ENCODE measurements at places on chromosomes 12 and 14.

GRCh38 chr12:30965613-30965985, 39.1 kb downstream of the TSPAN11 start:
- peak; percentile 63 for DNase-seq

DNA sequence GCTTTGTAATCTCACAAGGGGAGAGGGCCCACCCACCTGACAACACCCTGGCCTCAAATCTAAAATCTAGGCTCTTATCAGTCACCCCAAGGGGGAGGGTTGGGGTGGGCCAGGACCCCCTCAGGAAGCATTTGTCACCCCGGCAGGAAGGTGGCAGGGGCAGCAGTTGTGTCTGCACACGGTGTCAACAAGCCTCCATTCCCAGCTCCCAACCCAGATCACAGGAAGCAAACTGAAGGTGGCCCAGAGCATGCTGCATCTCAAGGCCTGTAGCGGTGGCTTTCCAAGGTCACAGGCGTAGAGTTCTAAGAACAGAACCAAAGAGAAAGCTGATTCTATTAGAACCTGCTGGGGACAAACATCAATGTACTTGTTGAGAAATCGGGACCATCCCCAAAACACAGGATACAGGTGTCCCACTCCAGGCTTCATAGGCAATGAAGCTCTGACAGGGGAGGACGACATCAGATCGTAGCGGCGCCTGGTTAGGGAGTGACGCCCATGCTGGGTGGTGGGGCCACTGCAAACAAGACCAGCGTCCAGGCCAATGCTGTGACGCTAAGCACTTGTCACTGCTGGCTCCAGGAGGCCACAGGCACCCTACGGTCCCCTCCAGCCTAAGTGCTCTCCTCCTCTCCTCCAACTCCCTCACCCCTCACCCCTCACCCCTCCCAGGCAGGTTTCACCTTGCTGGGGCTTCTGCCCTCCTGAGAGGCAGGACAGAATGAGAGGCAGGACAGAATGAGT, 52.9 kb downstream of the CCDC88C start:
- no peak for DNase-seq

- DNase-seq: no peak
Observed at GRCh38 chr12:7793211-7793610, 4.0 kb downstream of the NANOG start.

GRCh38 chr12:118212606-118213005, 76.7 kb downstream of the PEBP1 start:
- DNase-seq: no peak

DNA sequence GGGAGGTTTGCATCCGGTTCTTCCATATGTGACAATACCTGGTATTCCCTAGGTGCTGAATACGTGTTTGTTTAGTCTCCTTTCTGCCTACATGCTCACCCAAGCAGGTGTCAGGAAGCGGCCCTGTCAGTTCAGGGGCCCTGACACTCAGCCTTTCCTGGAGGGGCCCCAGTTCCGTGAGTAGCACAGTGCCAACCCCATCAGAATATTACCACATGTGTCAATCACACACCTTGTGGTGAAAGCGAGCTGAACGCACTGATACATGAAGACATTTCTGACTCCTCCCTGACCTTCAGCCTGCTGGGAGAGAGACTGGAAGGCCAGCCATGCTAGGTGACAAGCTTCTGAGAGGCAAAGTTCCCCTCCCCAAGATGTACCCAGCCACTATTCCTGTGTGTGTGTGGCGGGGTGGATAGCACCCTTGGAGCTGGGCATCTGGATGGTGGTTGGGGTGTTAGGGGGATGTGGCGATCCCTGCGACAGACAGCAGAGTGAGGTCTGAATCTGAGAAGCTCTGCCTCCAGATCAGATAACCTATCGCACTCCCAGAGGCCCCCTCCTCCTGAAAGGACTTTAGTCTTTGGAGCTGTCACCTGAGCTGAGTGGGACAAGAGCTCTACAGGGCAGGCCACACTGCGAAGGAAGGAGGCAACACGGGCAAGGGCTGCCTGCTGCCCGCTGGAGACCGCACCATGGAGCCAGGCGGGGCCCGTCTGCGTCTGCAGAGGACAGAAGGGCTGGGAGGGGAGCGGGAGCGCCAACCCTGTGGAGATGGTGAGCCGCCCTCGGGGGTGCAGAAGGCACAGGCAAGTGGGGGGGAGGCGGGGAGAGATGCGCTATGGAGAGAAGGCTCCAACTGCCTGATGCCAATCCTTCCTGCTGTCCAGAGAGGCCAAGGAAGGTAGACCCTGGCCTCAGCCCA, at the start of gene SOAT2:
Gene SOAT2, plus strand, starts transcription at position 604 of the 925 bp plus-strand sequence. Its CDS starts 92 bp downstream, at position 696.
- no peak for DNase-seq

DNA sequence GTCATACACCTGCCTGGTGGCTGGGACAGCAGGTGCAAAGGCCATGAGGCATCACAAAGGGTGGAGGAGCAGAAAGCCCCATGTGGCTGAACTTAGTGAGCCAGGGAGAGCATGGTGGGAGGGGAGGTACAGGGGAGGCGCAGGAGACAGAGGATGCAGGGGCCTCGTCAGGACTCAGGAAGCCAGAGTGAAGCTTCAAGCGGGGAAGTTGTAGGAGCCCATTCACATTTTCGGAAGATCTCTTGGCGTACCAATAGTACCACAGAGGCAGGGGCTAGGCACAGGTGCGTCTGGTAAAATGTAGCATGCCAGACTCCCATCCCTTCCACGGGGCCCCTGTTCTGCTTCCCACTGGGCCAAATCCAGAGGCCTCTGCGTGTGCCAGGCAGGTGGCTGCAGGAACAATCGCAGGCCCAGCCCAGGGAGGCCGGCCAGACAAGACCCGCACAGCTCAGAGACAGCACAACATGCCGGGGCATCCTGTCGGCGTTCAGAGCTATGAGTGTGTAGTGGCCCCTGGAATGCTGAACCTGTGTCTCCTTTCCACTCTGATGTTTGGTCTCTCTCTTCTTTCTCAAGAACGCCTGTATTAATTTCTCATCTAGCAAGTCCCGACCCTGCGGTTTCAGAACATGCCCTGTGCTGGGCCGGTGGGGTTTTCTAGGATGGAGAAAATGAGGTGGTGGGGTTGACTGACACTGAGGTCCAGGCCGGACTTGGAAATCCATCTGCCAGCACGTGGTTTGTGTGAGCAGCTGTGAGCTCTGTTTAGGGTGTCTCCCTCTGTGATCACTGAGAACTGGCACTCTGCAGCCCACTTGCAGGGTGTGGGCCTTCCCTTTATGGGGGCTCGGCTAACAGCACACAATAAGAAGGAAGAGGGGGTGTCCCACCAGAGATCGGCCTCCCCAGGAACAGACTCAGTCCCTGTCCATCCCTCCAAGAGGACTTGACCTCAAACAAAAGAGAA, 5.5 kb upstream of the TMEM132D start:
- DNase-seq: no peak

GRCh38 chr12:84034871-84035270, 877.7 kb downstream of the SLC6A15 start:
- no peak for DNase-seq

All from ELF-1 (cell line).